Activated T-cell treated with anti-CD3 and anti-CD28 coated beads for 24 hours (primary cell): ENCODE measurements at places on chromosomes 2 and 18.
A peak's percentile ranks its signal among the peaks of the same experiment; 100 is the strongest.

- DNase-seq, result no peak
These were observed 76.1 kb upstream of the DNMT3A start for GRCh38 chr2:25417715-25418369.

DNA sequence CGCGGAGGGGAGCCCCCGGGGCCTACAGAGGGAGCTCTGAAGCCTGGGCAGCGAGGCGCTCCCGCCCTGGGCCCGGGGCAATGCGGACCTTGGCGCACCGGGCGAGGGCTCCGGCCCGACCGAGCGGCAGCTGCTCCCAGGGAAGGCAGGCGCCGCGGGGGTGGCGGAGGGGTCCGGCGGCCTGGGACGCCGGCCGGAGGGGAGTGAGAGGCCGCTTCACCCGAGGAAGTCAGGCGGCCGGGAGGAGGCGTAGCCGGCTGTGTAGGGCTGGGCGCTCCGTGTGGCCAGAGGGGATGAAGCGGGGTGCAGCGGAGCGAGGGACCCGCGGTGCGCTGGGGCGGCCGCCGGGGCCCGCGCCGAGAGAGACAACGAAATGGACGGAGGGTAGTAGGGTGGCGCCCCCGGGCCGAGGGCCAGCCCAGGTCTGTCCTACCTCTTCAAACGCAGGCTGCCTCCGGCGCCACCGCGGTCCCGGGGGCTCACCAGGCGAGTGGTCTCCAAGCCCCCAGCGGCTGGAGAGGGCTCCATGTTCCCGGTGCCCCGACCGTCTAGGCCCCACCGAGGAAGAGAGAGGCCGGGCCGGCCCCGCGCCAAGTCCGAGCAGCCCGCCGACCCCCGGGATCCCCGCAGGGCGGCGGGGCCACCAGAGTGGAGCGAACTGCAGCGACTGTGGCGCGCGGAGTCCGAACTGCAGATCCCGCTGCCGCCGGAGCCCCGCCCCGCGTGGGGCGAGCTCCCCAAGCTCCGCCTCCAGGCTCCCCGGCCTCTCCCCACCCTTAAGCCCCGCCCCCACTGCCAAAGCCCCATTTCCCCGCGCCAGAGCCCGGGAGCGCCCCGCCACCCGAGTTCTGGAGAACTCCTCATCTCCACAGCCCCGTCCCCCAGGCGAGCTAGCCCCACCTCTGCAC lies at the start of gene SLC30A3:
TSS of gene SLC30A3 (minus strand) at position 669 of the 908 bp plus-strand sequence. CDS start at position 528, 141 bp downstream.
- DNase-seq, result peak; percentile 58

GRCh38 chr2:145939949-145940348 lies 1420.0 kb upstream of the ZEB2 start:
- no peak for DNase-seq

DNA sequence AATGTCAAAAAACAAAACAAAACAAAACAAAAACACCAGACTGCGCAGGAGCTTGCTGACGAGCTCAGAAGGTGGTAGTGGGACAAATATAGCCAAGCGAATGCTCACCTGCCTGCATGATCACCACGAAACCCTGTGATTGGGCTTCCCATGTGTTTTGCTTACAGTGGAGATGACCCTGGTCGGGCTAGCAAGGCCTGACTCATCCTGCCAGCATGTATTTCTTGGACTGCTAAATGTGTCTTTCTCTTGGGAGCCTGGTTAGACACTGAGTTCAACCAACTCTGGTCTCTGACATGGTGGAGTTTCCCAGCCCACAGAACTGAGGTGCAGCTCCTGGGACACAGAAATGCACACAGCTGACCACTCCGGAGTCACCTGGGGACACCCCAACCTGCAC lies 30.7 kb upstream of the DUSP2 start:
- DNase-seq, result no peak

DNA sequence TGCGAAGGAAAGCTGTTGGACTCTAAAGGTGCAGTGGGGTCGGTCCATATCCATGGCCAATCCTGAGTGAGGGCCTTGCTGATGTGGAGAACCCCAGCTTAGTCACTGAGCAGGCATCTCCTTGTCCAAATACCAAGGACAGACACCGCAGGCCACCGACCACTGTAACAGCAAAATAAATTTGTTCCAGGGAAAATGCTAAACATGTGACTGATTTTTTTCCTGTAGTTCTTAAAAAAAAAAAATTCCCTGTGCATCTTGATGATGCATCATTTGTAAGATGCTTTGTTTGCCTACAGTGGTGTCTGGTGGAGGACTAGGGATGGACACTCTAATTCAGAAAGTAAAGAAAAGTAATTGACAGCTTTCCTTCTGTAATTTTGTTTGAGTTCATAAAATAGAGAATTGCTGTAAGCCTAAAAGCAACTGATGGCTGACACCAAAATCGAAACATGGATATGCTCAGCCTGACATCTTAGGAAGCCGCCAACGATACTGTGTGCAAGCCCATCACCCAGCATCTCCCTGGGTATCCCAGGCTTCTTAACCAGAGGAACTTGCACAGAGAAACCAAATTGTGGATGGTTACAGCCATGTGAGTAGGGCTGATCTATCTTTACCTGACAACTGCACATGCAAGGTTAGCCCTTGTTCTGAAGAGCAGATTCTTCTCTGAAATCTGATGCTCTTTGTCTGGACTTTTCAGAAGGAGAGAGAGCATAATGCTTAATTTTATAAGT lies 188.6 kb downstream of the ARL4C start:
- DNase-seq, result no peak

DNA sequence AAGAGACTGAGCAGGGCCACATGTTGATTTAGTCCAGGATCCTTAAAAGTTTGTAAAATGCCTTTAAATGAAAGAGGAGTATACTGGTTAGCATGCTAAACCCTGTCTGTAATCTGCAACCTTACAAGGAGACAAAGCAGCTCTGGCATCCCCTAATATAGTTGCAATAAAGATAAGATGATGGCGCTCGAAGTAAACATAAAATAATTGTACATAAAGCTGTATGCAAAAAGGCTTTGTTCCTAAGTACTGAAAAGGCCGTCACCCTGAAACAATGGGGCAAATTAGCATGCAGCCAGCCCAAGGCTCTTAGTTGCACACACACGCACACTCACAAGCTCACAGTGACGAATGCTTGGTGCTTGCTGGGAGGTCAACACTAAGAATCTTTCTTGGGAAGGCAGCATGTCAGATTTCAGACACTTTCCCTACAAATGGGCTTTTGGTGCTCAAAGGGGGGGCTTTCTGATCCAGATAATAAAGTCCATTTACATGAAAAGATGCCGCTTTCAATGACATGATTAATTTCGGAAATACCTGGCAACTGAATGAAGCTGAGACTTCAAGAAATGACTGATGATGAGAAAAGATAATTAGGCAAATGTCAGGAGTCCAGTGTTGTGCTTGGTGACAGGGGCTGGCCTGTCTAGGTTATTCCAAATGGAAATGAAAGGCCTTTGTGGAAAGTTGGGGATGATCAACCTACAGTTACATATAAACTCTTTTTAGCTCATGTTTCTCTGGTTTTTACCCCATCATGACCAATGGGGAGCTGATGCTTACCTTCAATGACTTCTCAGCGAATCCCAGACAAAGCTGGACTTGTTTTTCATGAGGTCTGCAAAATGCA lies 370.3 kb downstream of the MEIS1 start:
- DNase-seq, result no peak

- DNase-seq, result no peak
These were observed 2.2 kb downstream of the NOL4 start for GRCh38 chr18:34222307-34223163.

- no peak for DNase-seq
These were observed 82.5 kb downstream of the KCNS3 start for GRCh38 chr2:17960925-17961324.

DNA sequence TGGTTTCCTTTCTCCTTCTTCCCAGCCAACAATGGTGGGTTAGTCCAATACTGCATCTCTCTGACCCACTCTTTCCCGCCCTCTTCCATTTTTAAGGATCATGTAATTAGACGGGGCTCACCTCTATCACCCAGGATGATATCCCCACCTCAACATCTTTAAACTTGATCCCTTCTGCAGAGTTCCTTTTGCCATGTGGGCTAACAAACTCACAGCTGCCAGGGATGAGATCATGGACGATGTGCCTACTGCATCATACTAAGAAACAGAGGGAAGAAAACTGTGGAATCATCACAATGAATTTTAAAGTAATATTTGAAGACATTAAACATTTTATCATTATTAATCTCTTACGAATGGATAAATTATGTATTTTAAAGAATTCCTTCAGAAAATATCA lies 183.5 kb downstream of the RDH14 start:
- no peak for DNase-seq

DNA sequence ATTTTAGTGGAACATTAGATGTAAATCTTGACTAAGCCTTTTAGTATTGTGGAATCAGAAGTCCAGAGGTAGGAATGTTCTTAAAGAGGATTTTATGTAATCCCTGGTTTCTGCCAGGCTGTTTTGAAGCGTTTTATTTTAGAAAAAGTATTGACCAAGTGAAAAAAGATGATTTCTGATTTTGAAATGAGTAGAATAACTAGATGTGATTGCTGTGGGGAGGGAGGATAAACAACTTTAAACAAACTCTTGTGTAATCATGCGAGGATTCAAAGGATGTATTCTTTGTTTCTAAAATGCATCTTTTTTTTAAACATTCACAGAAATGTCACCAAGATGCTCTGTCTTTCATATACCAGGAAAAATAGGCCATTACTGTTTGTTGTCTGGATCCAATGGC lies 53.9 kb downstream of the PHLPP1 start:
- no peak for DNase-seq

GRCh38 chr18:76441002-76441667 lies 53.9 kb downstream of the ZNF516 start:
- DNase-seq, result no peak

DNA sequence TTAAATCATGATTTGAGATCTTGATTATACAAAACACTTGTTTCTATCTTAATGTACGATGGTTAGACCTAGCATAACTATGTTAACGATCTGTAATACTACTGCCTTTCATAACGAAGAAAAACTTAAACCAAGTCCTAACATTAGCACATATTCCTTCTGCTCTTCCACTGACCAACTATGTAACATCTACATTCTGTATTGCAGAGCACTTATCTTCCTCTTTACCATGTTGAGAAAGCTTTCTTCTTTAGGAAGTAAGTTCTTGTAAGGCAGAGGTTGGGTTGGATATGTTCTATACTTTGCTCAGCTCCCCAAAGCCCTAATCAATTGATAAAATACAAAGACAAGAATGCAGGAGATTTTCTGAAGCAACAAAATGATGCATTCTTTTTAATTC lies 7.9 kb upstream of the ZNF407 start:
- DNase-seq, result no peak

DNA sequence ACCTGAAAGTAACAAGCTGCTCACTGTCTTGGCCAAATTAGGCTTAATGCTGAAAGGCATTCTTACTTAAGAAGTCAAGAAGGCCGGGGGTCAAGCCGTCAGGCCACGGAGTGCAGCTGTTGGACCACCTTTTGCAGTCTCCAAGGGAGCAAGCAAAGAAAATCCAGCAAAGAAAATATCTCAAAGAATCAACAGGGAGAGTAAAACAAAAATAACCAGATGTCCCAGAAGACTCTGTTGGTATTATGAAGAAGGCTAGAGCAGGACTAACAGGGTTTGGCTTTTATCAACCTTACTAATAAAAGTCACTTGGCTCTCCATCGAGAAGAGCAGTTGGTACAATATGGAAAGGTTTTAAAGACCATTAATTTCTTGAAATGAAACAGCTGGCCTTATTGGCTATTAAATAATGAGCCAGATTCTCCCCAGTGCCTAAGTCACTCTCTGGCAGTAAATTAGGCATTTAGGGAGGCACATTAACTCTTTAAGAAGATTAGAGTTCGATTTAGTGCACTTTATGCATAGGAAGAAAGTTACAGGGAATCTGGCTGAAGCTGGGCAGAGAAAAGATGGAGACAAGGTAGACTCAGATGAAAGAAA lies 110.8 kb upstream of the NRP2 start:
- DNase-seq, result no peak

GRCh38 chr2:142872882-142873724 lies 4.4 kb upstream of the KYNU start:
- no peak for DNase-seq
